ENCODE measurements at places on chromosomes 5 and 9.

DNA sequence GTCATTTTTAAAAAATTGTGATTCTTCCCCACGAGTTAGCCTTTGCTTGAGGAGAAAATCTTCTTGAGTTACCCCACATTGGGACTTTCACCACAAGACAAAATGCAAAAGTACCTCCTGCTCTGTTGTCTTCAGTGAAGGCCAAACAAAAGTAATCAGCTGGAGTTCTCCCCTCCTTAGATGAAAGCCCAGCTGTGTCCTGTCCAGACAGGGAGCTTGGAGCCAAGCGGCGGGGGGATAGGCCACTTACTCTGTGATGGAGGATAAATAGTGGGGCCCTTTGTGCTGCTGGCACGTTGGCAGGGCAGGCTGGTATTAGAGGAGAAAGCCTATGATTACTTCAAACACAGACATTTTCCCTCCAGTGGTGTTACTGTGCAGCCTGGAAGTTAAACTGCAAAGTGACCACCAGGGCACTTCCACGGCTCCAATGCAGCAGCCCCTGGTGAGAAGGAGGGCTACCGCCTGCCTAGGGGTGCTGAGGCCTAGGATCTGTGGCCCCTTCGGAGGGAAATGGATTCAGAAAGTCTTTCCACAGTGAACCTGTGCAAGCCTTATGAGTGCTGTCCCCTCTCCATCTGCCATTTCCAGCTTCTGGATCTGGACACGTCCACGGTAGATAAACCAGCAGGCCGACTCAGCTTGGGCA, 155.0 kb downstream of the TMEM167A start:
- DNase-seq, result no peak

DNA sequence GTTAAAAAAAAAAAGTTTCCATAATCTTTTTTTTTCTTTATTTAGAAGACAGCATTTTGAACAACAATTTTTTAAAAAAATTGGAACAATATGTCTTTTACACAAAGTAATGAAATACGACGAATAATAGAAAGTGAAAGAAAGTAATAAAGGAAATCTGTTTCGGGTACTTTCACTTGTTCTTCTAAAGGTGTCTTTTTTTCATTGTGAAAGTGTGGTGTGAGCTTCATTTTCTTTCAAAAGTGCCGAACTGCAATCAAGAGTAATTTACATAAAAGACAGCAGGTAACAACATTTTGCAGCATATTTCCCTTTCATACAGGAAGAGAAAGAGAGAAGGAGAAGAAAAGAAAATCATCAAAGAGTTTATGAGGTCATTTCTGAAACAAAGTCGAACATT, 159.7 kb upstream of the CDH12 start:
- no peak for DNase-seq

DNA sequence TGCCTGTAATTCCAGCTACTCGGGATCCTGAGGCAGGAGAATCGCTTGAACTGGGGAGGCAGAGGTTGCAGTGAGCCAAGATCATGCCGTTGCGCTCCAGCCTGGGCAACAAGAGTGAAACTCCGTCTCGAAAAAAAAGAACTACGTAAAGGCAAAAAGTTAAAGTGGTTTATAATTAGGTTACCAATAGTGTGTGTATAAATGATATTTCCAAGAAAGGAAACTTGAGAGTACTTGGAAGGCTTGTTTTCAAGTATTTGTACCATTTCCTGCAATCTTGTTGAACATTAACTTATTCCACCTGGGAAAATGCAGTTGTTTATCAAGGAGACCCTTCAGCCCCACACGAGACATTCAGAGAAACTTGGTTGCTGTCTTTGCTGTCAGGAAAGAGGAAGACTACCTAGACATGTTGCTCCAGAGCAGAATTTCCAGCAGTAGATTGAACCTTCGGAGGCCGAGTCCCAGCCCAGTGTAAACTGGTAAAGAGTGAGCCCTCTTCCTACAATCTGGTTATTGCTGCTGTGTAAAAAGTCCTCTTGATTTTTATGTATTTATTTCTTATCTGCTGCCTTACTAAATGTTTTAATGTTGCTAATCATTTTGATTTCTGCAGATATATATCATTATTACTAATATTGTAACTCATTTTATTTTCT, 30.1 kb downstream of the STXBP1 start:
- no peak for DNase-seq

DNA sequence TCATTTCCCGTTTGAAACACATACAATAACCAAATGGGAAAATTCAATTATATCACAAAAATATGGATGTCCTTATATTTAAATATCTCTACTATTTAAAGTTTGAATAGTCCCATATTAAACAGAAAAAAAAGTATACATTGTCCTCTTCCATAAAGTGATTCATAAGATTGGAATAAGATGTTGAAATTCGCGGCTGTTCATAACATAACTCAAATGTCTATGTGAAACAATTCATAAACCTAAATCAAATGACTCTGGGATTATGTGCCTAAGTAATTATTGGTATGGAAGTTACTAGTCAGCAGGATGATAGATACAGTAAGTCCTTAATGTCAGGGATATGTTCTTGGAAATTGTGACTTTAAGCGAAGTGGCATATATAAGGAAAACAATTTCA, 3.9 kb upstream of the EFNA5 start:
- DNase-seq, result no peak

- DNase-seq, result no peak
Observed at GRCh38 chr9:85264695-85265094, 477.1 kb downstream of the AGTPBP1 start.

GRCh38 chr9:121992571-121993212, 100.4 kb downstream of the TTLL11 start:
- DNase-seq, result peak; percentile 76

GRCh38 chr9:80881320-80881719, 808.0 kb downstream of the TLE1 start:
- no peak for DNase-seq

DNA sequence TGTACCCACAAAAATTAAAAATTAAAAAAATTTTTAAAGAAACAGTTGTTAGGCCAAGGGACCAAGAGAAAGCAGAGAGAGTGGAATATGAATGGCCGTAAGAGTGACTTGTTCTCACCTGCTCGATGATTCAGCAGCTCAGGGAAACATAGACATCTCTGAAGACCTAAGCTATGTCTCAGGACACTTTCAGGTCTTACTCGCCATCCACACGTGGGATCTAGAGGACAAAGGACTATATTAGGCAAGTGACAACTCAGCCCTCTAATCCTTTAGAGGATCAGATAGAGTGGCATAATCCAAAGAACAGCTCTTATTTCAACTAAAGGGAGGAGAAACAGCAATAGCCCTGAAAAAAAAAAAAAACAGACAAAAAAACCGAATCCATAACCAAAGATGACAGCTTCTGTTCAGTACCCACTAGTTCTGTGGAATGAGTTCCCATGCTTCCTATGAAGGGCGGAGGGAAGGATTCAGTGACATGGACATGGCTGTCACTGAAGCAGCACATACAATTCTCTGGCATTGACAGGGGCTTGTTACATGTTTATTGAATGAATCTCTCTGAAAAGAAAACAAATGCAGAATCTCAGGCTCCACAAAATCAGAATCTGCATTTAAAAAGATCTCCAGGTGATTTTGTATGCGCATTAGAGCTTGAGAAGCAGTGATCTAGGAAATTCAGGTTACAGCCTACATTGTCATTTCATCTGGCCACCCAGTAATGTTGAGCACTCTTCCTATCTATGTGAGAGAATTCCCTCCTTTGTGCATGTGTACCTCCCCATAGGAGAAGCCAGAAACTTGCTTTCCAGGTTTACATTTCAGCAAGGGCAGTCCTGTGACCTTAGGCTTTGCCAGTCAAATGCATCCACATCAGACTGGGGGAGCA, 96.0 kb downstream of the KIAA1958 start:
- no peak for DNase-seq

- DNase-seq, result no peak
Observed at GRCh38 chr5:43014522-43014921, 25.6 kb downstream of the ANXA2R start.

GRCh38 chr5:78888580-78889368, 96.3 kb downstream of the ARSB start:
- DNase-seq, result peak; percentile 59
